Bone marrow (tissue), 2 donors: ENCODE measurements at places on chromosomes 16 and 17.

DNA sequence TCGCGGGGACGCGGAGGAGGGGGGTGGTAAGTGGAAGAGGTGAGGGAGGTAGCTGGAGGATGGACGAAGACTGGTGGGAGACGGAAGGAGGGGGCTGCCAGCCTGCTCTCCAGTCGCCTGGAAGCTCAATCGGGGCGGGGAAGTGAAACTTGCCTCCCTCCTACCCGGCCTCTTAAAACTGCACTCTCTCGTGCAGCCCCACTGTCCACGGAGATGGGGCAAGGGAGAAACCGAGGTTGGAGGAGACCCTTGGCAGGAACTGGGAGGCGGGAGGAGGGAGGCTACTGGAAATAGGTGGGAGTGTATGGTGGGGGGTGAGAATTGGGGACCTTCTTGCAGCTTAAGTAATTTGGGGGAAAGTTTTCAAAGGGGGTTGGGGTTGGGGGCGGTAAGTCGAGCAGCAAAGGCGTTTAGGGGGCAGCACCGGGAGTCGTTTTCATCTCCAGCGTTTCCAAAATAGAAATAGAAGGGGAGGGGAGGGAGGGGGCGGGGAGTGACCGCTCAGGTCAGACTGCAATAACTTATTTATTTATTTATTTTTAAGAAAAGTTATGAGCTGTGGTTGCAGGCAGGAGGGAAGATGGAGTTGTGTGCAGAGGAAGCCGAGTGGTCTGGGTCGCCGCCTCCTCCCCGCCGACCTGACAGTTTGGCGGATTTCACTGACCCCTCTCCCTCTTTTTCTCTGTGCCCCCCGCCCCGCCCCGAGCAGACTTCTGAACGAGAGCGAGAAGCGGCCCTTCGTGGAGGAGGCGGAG lies 1.4 kb downstream of the SOX9 start:
- no peak for DNase-seq

GRCh38 chr17:7047566-7047965 lies 3.7 kb upstream of the SLC16A11 start:
- DNase-seq: no peak

- no peak for DNase-seq
These were observed 470 bp downstream of the TRPV3 start for GRCh38 chr17:3556916-3557767.

DNA sequence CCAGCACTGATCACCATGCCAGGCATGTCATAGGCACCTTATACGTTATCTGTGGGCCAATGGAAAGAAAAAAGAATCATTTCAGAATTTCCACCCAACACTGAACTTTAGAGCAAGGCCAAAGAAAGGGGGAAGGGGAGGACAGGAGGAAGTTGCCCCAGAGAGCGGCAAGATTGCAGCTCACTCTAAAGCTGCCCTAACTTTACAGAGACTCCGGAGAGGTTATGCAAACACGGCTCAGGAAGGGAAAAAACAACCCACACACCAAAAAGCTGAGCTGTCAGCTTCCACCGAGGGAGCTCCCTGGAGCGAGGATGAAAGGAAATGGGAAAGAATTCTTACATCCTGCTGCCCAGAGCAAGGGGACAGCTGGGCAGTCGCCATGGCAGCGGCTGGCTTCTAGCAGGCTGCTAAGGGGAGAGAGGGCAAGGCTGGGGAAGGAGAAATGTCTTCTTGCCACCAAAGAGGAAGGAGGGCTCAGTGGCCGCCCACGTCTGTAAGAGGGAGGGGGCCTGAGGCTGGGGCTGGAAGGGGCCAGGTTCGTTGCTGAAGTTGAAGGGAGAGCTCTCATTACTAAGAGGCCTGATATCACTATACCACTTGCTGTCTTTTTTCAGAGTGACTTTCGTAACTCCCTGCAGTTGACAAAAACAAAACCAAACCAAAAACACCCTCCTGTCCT lies 18.2 kb downstream of the COTL1 start:
- DNase-seq: peak; percentile 59

- DNase-seq: no peak
These were observed 321.4 kb downstream of the GRIN2A start for GRCh38 chr16:9860876-9861275.

- DNase-seq: peak; percentile 74
These were observed 12.5 kb downstream of the CEP295NL start for GRCh38 chr17:78890498-78890897.

DNA sequence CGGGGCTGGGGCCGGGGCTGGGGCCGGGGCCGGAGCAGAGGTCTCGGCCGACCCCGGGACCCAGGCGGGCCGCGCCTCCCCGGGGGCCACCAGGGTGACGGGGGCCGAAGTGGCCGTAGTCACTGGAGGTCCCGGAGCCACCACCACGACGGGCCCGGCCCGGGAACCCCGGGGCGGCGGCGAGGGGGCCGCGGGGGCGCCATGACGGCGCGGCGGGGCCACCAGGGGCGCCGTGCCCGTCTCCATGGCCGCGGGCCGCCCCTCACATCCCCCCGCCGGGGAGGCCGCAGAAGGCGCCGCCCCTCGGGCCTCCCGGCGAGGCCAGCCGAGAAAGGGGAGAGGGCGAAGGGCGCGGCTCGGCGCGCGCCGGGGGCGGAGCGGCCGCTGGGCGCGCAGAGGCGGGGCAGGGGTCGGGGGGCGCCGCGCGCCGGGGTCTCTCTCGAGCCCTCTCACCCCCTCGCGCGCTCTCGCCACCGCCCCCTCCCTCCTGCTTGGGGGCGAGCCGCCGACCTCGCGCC lies 297 bp downstream of the TBC1D10B start:
- no peak for DNase-seq

- DNase-seq: no peak
These were observed 32.1 kb downstream of the TNRC6A start for GRCh38 chr16:24761526-24761925.
